ENCODE measurements at places on chromosomes 6 and 20. TPM values are rescaled to one million over a fixed set of nuclear protein-coding genes. Genes with fewer than 3 reads are reported as not detected.

DNAH8 gene
- under 0.01 TPM for total RNA-seq

SMOC2 gene
- total RNA-seq, result 4.9 TPM

OLIG3 gene
- not detected for total RNA-seq

TGM2 gene
- 3.3 TPM for total RNA-seq

RIMS4 gene
- total RNA-seq, result 43.2 TPM

RAD21L1 gene
- total RNA-seq, result under 0.01 TPM

MOG gene
- under 0.01 TPM for total RNA-seq

COL11A2 gene
- total RNA-seq, result 1.2 TPM

MAN1A1 gene
- 24.9 TPM for total RNA-seq

CPNE5 gene
- 12.6 TPM for total RNA-seq

PDE10A gene
- total RNA-seq, result 126 TPM

TSBP1 gene
- total RNA-seq, result not detected

GRCh38 chr6:24019830-24020229, 106.2 kb upstream of the NRSN1 start:
- DNase-seq, result no peak

- DNase-seq, result no peak
Observed at GRCh38 chr6:70298068-70298467, 4.8 kb downstream of the COL9A1 start.

DNA sequence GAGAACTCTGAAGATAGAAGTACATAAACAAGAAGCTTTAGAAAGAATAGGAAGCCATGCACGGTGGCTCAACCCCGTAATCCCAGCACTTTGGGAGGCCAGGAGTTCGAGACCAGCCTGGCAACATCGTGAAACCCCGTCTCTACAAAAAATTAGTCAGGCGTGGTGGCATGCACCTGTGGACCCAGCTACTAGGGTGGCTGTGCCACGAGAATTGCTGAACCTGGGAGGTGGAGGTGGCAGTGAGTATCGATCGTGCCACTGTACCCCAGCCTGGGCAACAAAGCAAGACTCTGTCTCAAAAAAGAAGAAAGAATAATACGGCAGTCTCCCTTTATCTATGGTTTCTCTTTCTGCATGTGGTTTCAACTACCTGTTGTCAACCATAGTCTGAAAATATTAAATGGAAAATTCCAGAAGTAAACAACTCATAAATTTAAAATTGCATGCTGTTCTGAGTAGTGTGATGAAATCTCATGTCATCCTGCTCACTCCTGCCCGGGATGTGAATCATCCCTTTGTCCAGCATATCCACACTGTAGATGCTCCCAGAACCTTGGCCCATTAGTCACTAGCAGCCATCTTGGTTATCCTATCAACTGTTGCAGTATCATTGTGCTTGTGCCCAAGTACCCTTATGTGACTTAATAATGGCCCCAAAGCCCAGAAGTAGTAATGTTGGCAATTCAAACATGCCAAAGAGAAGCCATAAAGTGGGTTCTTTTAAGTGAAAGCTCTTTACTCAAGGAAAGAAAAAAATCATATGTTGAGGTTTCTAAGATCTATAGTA, 22.1 kb downstream of the DEK start:
- no peak for DNase-seq

- no peak for DNase-seq
Observed at GRCh38 chr20:54067606-54068174, 2.7 kb downstream of the BCAS1 start.

GRCh38 chr6:155014670-155015300, 19.7 kb downstream of the TIAM2 start:
- no peak for DNase-seq

DNA sequence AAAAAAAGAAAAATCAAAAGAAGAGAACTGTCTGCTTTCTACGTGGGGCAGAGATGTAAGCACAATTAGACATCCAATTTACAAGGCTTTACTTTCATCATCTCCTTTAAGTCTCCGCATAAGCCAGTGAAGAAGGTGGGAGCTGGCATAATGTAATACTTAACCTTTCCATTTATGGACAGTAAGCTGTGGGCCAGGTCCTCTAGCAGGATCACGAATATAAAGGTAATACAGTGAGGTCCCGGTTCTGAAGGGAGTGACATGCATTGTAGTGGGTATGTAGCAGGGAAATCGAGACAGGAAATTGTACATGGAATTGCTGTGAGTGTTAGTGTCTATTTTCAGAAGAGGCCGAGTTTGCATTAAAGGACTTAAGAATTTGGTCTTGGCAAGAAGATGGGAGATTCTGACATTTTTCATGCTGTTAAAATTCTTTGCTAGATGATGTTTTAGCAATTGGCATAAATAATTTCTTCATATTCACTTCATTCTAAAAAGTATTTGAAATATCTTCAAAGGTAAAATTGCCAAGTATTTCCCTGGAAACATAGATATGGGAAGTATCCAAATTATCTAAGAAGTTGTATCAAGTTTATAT, 20.4 kb upstream of the POPDC3 start:
- DNase-seq, result no peak

DNA sequence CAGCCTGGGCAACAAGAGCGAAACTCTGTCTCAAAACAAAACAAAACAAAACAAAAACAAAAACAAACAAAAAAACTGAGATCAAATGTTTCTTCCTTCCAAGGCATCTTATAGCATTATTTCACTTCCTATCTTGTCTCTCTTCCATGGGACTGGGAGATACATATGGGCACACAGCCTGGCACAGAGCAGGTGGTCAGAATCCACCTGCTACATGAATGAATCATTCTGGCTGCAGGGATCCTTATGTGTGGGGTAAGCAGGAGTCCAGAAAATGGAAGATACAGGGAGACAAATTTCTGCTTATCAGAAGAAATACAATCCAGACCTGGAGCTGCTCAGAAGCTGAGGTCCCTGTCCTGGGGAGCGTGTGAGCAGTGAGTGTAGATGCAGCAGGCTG, 18.2 kb upstream of the CCM2L start:
- DNase-seq, result no peak

DNA sequence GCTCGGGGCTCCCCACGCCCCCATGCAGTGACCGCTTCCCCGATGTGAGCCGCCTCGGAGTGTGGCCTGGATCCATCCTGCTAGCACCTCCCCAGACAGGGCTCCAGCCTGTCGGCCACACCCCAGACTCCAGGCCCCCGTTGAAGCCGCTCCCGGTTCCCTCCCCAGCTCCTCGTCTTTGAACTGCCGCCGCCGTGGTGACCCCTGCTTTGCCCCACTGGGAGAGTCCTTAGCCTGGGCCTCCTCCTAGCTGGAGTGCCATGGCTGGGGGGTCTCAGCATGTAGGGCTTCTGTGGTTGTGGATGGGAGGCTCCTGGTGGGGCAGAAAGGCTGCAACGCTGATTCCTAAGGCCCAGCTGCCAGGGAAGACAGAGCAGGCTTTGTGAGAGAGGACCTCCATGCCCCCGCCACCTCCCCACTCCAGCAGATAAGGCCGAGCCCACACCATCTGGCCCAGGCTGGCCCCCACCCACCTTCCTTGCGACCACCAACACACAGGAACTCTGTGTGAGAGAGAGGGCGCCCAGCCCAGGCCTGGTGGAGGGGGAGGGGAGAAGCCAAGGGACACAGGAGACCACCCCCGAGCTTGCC, 11.4 kb downstream of the FOXS1 start:
- no peak for DNase-seq

DNA sequence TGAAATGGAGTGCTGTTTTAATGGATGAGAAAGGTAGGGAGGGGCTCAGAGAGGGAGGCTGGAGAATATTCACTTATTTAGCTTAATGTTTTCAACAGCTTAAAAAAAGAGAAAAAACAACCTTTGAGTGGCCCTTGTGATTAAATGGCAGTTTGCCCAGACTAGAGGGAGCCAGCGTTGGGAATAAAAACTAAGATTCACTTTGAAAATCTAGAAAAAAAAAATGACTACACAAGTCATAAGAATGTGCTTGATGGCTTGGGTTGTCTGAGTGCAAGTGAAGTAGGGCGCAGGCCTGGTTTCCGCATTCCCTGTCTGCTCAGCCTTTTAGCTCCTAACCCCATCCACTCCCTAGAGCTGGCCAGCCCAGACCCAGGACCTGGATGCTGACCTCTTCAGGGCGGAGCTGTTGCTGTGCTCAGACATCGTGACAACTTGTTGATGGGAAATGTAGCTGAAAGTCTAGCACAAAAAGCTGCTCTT, 28.9 kb downstream of the UTRN start:
- no peak for DNase-seq

Measured in frontal cortex (tissue), 4 donors.